ENCODE measurements at places on chromosomes 1 and 21.

GRCh38 chr1:203911806-203912205 is 50.4 kb downstream of the SNRPE start:
- DNase-seq, result no peak

GRCh38 chr1:77039739-77040138 is 172.5 kb downstream of the ST6GALNAC5 start:
- no peak for DNase-seq

DNA sequence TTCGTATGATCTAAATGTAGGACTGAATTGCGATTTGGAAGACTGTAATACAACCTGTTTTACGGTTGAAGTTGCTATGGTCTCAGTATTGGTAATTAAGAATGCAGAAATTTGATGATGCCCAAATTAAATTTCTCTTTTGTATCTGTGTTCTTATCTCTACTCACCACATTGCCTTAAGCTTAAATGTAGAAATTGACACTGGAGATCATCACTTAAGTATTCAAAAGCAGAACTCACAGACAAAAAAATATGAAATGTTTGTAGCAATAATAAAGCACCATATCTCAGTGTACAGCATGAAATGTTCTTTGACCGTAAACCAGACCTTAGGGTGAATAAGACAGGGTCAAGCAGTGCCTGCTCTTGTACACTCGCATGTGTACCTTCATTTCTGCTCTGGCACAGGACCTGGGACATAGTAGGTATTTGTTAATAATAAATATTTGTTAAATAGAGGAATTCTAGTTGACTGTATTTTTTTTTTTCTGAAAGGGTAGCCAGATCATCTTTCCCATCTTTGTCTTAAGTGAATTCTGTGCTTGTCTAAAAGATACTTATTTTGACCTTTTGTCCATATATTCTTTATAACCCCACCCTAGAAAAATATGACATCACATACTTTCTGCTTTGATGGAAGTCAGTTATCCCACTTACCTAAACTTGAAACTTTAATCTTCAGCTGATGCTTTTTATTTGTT is 1.5 kb downstream of the CDC7 start:
- DNase-seq, result no peak

DNA sequence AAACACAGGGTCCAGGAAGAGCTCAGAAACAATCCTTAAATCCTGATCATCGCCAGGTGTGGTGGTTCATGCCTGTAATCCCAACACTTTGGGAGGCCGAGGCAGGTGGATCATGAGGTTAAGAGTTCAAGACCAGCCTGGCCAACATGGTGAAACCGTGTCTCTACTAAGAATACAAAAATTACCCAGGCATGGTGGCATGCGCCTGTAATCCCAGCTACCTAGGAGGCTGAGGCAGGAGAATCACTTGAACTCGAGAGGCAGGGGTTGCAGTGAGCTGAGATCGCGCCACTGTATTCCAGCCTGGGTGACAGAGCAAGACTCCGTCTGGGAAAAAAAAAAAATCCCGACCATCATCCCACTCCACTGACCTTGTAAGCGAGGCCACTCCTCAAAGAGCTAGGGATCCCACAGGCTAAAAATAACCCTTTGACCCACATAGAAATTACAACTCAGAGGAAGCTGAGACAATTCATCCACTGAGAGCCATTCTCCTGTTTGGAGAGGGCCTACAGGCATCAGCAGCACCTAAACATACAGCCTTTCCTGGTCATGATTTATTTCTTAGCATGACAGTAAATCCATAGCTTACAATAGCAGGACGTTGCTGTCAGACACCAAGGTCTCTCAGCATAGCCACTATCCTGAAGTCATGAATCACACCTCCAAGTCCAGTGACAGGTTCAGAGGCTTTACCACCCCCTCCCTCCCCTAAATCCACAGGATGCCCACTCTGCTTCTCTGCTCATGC is 66.7 kb downstream of the TGFBR3 start:
- no peak for DNase-seq

DNA sequence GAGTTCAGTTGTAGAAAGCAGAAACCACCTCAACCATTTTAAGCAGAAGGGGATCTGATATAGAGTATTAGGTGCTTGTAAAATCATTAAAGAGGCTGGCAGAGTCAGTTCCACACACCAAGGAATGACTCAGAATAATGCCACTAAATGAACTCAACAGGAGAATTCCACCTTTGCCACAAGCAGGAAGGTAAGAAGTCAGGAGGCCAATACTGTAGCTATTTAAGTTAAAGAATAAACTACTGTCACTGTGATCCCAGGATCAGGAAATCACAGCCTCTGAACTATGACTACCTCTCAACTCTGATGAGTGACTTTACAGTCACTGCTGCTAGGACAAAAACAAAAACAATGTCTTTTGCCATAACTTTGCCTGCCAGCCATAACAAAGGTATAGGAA is 52.5 kb upstream of the PRMT6 start:
- no peak for DNase-seq

DNA sequence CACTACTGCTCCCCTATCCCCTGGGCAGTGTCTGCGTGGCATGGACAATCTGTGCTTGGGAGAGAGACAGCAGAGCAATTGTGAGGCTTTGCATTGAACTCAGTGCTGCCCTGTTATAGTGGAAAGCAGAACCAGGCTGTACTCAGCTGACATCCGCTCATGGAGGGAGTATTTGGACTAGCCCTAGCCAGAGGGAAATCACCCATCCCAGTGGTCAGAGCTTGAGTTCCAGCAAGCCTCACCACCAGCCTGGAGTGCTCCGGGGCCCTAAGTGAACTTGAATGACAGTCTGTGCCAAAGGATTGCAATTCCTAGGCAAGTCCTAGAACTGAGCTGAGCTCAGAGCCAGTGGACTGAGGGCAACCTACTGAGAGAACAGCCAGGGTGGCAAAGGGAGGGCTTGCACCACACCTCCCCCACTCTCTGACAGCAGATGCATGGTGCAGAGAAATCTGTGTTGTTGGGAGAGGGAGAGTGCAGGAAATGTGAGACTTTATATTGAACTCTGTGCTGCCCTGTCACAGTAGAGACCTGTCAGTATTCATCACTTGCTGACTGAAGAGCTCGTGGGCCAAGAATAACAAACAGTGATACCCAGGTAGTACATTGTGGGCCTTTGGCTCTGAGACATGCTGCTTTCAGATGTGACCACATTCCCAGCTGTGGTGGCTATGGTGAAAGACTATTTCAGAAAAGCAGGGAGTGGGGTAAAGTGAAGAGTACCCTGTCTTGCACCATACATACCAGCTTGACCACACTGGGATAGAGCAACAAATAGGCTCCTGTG is 107.7 kb upstream of the SLC5A9 start:
- DNase-seq, result no peak

DNA sequence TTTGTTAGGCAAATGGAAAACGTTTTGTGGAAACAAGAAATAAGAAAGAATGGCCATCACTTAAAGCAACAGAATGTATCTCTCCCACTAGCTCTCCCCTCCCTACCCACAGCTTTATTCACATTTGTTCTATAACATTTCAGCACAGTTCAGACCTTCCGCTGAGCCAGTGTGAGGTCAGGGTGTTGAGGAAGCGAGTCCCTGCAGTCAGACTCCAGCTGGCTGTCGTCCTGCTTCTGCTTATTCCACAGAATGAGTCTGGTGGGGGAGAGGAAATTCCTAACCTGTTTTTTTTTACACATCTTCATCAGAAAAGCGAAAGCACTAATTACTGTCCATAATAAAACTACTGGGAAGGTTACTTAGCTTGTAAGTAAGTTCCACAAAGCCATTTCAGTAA is 39.0 kb downstream of the MRPL39 start:
- DNase-seq, result no peak

DNA sequence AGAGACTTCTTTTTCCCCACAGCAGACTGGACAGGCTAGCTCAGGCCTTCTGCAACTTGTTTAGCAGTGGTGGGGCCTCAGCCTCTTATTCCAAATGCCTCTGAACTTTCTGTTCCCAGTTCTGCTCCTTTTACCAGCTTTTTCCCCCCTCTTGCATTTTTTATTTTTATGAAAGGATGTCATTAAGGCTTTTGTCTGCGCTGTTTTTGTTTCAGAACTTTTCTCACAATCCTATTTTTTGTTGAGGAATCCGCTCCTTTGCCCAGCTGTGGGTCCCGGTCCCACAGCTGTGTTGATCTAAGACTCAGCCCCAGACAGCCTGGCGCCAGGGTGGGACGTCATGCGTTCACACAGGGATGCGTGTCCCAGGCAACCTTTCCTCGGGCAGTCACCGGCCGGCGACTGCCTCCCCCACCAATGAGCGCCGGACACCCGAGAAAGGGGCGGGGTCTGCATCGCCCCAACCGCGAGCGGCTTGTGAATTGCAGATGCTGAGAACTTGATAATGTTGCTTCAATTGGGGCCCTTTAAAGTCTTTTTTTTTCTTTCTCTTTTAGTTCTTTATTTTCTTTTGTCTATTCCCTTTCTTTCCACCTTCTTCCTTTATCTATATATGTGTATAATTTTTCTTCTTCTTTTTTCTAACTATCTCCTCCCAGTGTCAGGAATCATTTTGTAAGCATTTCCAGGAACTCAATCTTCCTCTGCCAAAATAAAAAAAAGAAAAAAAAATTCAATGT is 3.0 kb upstream of the ID3 start:
- no peak for DNase-seq

DNA sequence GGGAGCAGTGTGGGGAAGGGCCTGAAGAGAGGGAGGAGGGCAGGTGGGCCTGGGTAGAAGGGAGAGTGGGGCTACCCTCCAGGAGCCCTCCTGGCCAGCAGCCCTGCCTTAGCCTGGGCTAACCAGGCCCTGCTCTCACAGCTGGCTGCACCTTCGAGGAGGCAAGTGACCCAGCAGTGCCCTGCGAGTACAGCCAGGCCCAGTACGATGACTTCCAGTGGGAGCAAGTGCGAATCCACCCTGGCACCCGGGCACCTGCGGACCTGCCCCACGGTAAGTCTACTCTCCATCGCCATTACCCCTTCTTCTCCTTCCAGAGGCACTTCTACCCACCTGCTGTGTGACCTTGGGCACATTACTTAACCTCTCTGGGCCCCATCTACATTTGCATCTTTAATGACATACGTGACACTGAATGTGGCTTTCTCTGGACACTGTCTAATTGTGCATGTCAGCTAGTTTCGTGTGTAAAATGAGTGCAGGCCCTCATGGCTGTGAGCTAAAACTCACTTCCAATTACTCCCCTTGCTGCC is 18.9 kb downstream of the PTPRU start:
- no peak for DNase-seq

DNA sequence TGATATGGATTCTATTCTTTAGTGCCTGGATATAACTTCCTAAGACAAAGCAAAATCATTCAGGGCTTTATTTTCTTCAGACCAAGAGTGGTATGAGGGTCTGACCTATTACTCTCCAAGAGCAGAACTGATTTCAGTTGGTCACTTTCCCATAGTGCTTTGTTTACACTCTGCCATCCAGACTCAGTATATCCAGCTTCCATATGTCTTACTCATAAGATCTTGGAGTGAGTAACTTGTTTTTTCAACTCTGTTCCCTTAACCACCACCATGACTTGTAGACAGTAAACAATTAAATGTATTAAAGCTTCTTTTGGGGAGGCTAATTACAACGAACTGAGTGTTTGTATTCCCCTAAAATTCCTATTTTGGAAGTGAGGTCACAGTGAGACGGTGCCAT is 83.4 kb downstream of the USP24 start:
- DNase-seq, result no peak

DNA sequence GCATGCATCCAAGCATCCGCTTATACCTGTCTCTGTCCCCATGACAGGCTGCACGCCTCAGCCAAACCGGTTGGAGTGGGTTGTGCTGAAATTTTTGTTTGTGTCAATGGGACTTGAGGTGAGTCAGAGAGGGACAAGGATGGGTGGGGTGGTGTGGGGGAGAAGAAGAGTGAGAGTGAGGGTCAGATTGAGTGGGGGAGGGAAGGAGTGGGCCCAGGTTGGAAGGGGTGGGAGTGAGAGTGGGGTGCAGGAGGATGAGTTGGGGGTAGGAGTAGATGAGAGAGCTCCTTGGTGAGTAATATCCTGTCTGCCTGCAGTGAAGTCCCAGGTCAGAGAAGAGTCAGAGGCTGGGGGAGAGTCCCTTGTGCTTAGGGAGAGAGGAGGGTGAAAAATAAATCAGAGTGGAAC is 3.3 kb upstream of the NECTIN4 start:
- peak; percentile 48 for DNase-seq

GRCh38 chr1:203629507-203630082 is 3.0 kb downstream of the ATP2B4 start:
- DNase-seq, result no peak

GRCh38 chr1:183284086-183284485 is 98.0 kb downstream of the LAMC2 start:
- DNase-seq, result no peak

DNA sequence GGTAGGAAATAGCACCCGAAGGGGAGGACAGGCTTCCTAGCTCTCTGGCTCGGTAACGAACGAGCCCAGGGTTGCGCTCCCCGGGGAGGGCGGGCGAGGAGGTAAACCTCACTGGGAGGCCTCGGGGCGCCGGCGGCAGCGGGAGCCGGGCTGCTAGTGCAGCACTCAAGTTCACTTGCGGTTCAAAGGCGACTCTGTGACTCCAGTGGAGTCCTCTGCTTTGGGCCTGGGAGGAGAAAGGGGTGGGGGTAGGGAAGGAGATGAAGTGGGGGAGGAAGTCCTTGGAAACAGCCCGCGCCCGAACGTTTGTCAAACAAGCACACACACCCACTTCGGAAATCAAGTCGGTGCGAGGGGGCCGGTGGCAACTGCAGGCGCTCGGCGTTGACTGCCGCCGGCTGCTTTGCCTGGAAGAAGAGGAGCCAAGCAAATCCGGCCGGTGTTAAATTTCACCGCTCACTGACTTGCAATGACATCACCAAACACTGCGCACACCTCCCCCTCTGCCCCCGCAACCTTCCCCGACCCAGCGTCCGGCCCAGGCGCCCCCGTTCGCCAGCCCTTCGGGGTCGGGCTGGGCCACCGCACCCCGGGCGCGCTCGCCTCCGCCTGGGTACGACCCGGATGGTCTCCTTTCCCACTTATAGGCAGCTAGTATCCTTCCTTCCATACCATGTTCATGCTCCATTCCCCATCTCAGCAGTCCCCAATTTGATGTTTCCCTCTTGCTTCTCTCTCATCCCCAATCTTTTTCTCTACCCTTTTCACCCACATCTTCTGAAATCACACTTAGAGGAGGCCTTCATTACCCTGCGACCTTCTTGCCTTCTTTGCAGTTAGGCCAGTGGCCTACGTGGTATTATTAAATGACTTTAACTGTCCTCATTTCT is at the start of gene COL24A1:
COL24A1 (minus strand) TSS at position 207 of the 890 bp plus-strand sequence. CDS start 376 bp downstream, outside the sequence.
- DNase-seq, result no peak

- DNase-seq, result no peak
Observed at GRCh38 chr1:243725846-243726245, 124.2 kb downstream of the AKT3 start.

- DNase-seq, result peak; percentile 13
Observed at GRCh38 chr1:157369808-157370521, 182.3 kb downstream of the FCRL5 start.

- no peak for DNase-seq
Observed at GRCh38 chr1:59266180-59266926, 30.5 kb upstream of the FGGY start.

- no peak for DNase-seq
Observed at GRCh38 chr1:200895801-200896530, 1.3 kb downstream of the INAVA start.

DNA sequence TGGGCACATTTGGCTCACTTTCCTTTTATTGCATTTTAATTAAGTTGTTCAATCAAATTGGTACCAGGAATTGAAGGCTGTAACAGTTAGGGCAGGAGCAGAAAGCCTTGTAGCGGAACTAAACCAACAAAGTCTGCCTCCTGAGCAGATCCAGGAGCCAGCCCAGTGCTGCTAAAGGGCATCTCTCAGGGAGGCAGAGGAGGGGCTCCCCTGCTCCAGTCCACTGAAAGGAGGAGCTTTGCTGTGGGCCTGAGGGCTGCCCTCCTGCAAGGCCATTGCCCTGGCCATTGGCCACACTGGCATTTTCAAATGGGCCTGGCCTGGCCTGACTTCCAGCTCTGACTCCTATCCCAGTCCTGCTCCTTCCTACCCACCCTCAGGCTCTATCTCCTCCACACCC is 3.7 kb upstream of the TRABD2B start:
- no peak for DNase-seq
